ENCODE measurements at places on chromosomes 1 and 21.
A peak's percentile ranks its signal among the peaks of the same experiment; 100 is the strongest.

GRCh38 chr1:156608981-156609380, 7.7 kb upstream of the GPATCH4 start:
- peak; percentile 78 for DNase-seq

DNA sequence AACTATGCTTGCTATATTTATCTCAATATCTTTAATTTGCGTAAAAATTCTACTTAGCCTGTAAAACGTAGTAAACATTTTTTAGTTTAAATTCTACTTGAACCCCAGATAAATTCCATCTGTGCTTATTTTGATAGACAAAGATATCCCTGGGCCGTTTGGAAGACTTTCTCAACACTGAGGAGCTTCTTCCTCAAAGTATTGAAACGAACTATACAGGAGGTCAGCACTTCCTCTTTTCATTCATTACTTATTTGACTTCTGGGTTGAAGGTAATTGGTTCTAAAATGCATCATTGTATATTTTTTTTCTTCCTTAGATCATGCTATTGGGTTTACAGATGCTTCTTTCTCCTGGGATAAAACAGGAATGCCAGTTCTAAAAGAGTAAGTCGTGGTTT, 74.7 kb downstream of the HSPA13 start:
- DNase-seq = no peak

DNA sequence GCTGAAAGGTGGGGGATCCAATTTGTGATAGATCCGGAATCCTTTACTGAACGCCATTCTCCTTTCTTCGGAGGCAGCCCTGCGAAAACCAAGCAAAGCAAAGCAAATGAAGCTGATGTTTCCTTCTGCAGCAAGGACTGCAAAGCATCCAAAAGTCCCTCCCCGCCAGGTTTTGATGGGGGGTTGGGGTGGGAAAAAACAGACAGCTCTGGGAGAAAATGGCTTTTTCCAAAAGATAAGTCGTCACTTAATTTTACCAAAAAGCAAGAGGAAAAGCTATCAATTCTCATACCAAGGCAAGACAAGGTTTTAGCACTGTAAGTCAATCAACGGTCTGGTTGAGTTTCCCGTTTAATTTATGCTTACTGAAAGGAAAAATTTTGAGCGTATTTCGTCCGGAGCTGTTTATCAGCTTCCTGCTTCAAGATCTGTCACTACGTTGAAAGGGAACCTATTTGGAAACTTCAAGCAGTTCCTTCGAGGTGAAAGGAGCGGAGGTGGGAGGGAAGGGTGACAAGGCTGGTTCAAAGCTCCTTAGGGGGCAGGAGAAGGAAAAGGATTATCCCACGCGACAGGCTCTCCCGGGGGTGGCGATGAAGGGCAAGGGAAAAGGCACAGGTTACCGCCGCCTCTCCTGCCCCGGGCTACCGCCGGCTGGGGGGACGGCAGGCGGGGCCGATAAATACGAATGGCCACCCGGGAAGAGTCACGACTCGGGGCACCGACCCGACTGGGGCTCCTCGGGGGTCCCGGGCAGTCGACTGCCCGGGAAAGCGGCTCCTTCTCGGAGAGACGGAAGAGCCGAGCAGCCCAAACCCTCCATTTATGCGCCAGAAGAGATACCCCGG, 750 bp downstream of the SYNJ1 start:
- DNase-seq = no peak

DNA sequence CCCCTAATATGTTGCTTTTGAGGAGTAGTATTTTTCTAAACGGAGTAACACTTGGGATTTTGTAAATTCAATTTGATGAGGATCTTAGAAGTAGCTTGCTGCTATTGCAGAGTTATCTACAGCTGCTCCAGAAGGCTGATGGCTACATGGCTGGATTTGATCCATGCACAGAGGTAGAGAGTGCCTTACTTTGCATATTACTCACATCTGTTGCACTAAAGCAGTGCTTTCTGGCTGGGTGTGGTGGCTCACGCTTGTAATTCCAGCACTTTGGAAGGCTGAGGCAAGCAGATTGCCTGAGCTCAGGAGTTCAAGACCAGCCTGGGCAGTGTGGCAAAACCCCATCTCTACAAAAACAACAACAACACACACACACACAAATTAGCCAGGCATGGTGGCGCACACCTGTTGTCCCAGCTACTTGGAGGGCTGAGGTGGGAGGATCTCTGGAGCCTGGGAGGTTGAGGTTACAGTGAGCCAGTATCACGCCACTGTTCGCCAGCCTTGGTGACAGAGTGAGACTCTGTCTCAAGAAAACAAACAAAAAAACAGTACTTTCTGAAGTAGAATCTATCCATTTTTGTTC, 24.6 kb downstream of the RALGPS2 start:
- DNase-seq = no peak

DNA sequence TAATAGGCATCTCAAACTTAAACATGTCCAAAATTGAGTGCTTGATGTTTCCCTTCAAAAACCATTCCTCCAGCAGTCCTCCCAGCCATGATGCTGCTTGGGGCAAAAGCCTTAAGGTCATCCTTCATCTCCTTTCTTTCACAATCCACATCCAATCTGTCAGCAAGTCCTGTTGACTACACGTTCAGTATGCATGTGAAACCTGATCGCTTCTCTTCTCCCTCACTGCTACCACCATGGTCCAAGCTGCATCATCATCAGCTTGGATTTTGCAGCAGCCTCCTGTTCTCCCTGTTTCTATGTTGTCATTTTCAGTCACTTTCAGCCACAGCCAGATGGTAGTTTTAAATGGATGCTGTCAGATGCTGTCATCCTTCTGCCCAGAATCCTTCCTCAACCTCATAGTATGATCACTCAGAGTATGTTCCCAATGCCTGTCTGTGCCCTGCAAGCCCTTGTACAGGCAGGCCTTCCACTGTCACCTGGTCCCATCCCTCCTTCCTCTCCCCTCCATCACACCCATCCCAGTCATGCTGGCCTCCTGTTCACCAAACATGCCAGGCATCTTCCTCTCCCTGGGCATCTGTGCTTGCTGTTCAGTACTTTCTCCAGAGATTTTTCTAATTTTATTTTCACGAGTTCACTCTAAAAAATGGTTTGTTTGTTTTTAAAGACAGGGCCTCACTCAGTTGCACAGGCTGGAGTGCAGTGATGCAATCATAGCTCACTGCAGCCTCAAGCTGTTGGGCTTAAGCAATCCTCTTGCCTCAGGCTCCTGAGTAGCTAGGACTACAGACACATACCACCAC, 66.0 kb downstream of the SYDE2 start:
- DNase-seq = no peak

GRCh38 chr1:59569198-59569597, 245.6 kb upstream of the HOOK1 start:
- no peak for DNase-seq

- no peak for DNase-seq
These were observed 159.8 kb downstream of the NEK7 start for GRCh38 chr1:198316546-198317100.

DNA sequence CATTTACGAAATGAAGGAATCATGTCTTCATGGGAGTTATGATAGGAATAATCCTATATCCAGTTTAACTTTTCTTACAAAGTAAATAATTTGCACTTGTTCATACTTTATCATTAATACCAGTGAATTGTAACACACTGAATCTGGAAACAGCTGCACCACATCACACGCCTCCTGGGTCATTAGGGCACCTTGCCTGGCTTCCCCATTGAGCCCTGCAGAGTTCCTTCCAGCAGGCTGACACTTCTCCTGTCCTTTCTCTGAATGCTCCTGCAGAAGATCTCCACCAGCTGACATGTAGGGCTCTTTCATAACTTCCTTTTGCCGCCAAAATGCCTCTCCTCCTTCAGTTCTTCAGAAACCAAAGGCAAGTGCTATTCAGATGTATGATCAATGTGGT, 201.1 kb downstream of the DAB1 start:
- no peak for DNase-seq

DNA sequence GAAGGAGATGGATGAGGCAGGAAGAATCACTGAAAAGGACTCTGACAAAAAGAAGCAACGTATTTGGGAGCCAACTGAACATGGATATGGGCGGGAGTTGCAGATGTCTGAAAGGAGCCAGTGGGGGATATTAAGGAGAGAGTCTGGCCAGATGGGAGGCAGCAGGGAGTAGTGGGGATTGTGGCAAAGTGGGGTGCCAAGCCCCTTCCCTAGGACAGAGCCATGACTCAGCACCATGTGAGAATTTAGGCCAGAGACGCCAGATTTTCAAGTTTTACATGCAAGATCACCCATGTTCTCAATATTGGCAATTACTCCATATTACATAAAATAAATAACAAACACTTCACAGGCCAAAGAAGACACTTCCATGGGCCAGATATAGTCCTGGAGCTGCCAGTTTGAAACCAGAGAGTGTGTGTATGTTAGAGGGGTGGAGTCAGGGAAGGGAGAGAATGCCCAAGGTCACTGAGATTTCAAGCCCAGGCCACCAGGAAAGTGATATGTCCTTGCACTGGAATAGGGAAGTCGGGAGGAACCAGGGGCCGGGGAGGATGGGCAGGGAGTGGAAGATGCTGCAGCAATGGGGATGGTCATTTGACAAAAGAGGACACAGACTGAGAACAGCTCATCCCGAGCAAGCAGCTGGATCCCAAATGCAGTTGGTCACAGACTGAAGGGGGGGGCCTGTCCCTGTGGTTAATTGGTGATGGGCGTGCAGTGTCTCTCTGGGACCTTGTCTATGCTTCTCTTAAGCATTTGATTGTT, 23.5 kb downstream of the TMEM51 start:
- DNase-seq = no peak

DNA sequence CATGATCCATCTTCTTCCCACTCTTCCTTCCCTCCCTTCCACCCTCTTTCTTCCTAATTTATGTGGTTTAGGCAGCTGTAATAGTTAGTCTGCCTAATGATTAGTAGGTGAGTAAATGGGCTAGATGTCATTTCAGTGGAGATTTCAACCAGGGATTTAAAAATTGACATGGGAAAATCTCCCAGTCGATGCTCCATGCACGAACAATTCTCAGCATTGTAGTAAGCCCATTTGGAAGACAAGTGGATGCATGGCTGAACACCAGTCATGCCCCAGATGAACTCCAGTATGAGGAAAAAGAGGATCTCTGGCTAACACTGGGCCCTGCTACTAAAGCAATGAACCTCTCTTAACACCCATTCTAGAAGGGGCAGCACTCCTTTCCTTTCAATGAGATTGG, 25.3 kb downstream of the CHI3L2 start:
- DNase-seq = no peak

GRCh38 chr1:54153535-54154439, 987 bp upstream of the CDCP2 start:
- no peak for DNase-seq

Measured in COR-L47 (cell line).